ENCODE measurements at places on chromosomes 3 and 15.

- no peak for DNase-seq
Observed at GRCh38 chr15:42919799-42920518, 619 bp downstream of the TTBK2 start.

GRCh38 chr3:121757087-121757811 lies 7.7 kb upstream of the GOLGB1 start:
- DNase-seq: no peak

DNA sequence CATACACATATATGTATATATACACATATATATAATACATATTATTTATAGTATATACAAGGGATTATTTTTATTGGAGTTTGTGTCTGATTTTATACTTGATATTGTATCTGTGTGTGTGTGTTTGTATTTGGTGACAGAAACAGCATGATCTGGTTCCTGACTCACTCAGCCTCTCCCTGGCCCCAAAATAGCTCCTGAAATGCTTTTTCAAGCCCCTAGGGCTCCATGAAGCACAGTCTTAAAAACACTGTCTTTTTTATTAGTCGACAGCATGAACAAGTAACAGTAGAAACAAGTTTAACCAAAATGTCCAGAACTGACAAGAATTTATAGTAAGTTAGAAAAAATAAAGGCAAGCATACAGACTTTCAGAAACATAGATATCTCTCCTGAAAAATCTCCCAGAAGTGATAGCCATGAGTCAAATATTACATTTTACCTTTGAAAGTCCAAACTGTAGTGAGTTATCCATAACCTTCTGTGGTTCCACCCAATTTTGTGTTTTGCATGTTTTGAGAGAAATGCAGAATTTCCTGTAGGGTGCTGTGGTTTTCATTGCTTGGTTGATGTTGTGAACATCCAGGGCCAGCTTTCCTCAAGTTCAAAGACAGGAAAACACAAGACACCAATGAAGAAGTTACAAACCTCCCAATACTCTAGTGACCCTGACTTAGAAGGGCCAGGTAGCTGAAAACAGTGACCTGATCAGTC lies 98.5 kb upstream of the CCDC80 start:
- DNase-seq: no peak

- no peak for DNase-seq
Observed at GRCh38 chr3:170044795-170045244, 7.0 kb downstream of the GPR160 start.

DNA sequence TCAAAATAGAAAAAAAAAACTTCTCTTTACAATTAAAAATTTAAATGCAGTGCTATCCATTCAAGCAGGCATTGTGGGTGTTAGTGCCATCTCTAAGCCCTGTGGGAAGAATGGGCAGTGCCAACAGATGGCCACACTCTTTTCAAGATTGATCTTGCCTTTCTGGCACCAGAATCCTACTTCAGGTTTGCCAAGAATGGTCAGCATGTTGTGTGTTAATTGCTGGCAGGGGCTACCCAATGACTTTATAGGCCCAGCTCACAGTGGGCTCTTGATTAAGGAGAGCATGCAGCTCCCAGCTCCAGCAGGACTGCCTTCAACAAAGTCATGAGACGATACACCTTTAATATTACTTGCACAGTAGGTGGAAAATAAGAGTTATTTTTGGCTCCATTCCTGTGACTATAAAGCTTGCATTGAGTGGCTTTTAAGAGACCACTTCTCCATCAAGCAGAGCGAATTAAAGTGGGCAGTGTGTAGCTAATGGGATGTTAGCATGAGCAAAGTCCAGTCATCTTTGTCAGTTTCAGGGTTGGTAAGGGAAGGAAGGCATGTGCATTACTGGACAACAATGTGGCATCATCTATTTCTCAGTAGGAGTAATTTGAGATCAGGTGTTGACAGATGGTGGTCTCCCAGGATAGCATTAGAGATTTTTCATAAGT lies 476.8 kb downstream of the C3orf38 start:
- DNase-seq: no peak

- no peak for DNase-seq
Observed at GRCh38 chr15:65990298-65990981, 121.1 kb downstream of the RAB11A start.

GRCh38 chr3:142210608-142211007 lies 14.8 kb downstream of the GK5 start:
- DNase-seq: no peak

DNA sequence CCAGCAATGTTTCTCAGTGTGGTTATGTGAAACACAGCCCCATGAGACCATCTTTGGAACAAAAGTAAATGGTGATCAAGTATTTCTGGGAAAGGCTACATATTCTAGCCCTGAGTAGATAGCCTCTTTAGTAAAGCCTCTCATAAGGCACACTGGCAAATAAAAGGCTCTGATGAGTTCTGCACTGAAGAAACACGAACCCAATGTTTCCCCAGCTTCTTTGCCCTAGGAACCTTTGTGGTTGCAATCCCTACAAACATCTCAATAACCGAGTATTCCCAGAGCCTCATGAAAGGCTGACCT lies 41.8 kb downstream of the RAB6B start:
- no peak for DNase-seq

DNA sequence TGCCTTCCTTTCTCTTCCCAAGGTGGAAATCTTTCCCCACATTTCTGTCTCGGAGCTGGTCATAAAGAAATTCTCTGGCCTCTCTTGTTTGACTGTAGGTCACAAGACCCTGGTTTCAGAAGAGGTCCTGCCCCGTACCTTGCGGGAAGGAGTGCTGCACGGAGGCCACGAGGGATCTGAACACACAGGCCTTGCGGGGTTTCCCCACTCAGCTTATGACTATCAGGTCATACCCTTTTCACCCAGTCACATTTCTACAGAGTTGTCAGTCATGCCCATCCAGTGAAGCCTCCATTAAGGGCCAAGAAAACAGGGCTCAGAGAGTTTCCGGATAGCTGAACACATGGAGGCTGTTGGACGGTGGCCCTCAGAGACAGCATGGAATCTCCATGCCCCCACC lies 54.7 kb upstream of the ATP13A3 start:
- no peak for DNase-seq

Data from stimulated activated CD4-positive, alpha-beta T cell treated with anti-CD3 and anti-CD28 coated beads, Interleukin-1b, Interleukin-23, amount 100 ng/mL, for 24 hours (primary cell).